BJ (cell line): ENCODE measurements at places on chromosomes 11 and 22.
A peak's percentile ranks its signal among the peaks of the same experiment; 100 is the strongest.

- no peak for DNase-seq
Measured at GRCh38 chr11:45801723-45802315, 3.1 kb upstream of the SLC35C1 start.

GRCh38 chr22:35960854-35961253 is 67.8 kb downstream of the RBFOX2 start:
- no peak for DNase-seq

DNA sequence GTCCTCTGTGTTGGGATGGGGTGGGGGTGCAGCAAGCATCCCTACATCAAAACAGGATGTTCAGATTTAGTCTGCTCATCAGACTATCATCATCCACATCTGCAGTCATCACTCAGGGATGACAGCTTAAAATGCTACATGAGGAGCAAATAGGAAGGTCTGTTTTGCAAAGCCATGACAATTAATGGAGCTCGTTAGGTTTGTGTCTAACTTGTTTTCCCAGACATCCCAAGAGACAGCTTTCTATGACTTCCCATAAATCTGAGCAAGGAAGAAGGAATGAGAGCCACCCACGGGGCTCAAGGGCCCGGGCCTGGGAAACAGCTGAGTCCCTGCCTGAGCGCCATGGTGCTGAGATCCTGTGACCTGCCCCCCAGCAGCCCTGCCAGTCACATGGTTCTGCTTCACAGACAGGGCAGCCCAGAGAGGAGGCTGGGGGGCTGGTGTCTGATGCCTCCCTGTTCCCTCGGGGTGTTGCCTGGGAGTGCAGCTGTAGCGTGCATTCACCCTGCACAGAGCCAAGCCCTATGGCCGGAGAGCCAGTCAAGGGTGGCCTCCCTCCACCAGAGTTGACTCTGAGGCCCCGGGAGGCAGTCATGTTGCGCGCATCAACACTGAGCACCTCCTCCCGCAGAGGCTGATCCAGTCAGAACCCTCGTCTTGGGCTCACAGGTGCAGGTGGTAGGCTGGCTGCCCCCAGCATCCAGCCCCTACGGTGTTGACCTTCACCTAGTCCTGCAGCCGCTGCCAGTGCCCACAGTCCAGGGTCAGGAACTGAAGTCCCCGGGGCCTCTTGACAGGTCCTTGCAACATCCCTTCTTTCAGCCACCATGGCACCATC is 12.1 kb downstream of the DERL3 start:
- peak; percentile 35 for DNase-seq

DNA sequence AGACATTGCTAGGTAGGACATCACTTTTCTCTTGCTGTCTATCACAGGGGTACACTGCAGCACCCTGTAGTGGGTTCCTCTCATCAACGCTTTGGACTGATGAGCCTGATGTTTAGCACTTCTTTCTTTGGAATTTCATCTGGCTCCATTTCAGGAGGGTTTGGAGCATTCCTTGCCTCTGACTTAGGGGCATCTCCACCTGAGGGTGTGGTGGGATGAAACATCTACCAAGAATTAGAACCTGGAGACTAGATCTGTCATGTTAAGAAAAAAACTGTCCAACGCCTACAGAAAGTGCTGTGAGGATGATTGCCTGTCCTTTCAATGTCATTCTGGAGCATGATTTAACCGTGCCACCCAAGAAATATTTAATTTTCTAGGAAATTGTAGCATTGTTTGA is 648.4 kb downstream of the ETS1 start:
- no peak for DNase-seq

- DNase-seq: peak; percentile 71
Measured at GRCh38 chr11:1153951-1154493, 3.7 kb upstream of the MUC5AC start.

- DNase-seq: no peak
Measured at GRCh38 chr11:69832561-69833413, 13.6 kb upstream of the FGF3 start.

DNA sequence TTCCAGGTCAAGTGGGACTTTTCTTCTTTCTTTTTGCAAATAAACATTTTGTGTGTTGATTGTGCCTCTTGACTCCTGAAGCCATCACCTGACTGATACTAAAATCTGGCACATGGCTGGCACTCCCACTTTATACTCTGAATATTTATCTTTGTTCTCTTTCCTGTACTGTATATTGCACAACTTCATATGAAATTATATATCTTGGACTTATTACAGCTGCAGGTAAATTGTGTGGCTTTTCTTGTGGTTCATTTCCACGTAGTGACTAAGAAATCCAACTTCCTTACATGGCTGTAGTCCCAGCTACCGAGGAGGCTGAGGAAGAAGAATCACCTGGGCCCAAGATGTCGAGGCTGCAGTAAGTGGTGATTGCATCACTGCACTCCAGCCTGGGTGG is 23.7 kb upstream of the OR5B12 start:
- DNase-seq: no peak

DNA sequence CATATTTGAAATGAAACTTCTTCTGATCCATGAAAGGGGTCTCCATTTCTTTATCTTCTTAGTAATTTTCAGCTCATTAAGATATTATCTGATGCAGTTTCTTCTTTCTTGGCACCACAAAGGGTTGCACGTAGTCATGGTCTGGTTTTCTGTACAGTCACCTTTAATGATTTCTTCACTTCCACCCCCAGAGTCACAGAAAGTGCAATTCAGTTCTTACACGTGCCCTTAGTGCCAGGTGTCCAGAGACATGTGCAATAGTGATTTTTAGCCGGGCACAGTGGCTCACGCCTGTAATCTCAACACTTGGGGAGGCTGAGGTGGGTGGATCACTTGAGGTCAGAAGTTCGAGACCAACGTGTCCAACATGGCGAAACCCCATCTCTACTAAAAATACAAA is 202.8 kb upstream of the MTNR1B start:
- no peak for DNase-seq
